ENCODE measurements at places on chromosomes 7 and 10. TPM values are rescaled to one million over a fixed set of nuclear protein-coding genes. Genes with fewer than 3 reads are reported as not detected.
A peak's percentile ranks its signal among the peaks of the same experiment; 100 is the strongest.

DNA sequence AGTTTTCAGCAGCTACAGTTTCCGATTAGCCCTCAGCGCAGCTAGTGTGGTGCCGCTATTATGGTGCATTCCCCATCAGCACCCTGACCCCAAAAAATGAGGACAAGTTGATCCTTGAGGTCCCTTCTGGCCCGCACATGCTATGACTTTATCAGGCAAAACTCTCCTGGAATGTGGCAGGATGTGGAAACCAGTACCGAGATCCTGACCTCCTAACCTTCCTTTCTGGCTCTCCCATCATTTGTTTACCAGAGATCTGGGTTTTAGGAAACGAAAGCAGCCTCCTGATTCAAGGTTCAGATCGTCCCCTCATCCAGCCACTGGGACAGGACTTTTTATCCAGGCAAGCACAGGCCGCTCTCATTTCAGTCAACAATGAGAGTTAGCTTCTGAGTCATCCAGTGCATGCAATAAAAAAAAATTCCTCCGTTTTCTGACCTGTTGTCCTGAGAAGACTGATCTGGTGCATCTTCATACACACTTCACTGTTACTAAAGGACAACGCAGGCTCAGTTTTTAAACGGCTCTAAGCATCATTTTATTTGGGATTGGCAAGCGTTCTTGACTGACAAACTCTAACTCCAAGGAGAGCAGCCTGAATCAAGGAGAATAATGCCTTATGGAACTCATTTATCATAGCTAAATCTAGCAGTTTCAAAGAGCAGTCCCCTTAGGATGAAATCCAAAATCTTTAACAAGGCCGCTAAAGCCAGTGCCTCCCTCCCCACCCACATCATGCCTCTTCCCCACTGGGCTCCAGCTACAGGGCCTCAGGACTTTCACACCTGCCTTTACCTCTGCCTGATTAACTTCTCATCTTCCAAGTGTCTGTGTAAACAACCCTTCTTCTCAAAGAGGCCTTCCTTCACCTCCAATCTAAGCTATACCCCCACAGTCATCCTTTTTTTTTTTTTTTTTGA is 17.1 kb downstream of the PDLIM1 start:
- DNase-seq = no peak
- peak overlapping the region; percentile 46 for H3K27ac ChIP-seq

ZNF117 gene
- total RNA-seq = 7.6 TPM

FANK1 gene
- 2.5 TPM for total RNA-seq

SPOCK2 gene
- total RNA-seq = 91.6 TPM

DNA sequence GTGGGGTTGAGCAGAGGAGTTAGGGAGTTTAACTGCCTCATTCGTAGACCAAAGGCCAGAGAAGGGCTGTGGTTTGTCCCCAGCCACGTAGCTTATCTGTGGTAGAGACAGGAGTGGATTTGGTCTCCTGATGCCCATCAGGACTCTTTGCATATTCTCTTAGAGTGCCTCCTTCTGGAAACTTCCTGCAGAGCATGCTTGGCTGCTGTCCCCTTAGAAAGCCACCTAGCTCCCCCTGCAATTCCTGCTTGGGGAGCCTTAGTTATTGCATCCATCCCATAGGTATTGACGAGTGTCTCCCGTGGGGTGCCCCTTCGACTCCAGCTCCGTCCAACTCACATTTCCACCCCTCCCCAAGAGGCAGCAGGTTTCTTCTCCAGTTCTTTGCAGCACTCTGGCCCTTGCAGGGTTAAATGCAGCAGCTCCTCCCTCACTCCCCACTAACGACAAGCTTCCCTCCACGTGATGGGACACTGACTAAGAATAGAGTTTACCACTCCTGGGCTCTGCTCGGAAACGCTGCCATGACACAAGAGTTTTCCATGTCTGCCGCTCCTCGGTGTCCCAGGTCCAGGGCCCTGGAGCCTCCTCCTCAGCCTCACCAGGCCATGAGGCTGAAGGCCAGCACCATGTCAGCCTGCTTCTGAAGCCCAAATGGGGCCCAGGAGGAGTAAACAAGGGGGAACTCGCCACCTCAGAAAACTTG is 147.8 kb upstream of the UNC5B start:
- H3K27ac ChIP-seq = no peak overlapping the region
- no peak for DNase-seq
- H3K4me1 ChIP-seq = peaks cover 19% of the 10 kb centered on the region
- H3K4me3 ChIP-seq = no peak overlapping the region

DNA sequence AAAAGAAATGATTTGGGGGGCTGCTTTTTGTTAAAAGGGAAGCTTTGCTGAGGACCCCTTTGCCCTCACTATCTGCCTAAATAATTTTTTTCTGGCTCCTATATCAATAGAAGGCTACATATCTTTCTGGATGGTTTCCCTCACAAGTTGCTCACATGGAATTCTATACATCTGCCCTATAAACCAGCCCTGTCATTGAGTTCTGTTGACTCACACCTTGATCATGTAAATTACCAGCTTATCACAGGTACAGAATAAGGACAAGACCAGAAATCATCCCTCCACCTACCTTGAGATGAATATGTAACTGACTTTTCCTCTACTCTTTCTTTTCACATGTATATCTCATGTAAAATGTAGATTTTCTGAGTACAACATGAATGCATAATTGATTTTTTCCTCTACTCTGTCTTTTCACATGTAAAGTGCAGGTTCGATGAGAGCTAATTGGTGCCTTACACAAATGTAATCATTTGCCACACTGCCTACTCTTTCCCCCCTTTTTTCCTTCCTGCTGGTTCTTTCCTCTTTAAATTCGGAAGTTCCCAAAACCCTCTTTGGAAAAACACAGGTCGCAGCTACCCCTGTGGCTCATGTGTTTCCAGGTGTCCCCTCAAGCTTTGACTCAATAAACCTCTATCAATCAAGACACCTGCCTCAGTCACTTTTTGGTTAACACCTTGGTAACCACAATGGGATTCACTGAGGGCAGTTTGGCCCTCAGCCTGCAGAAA is 12.5 kb downstream of the CYP3A43 start:
- no peak overlapping the region for H3K4me3 ChIP-seq
- no peak overlapping the region for H3K27ac ChIP-seq
- H3K36me3 ChIP-seq = no peaks in the 10 kb centered on the region
- no peaks in the 10 kb centered on the region for H3K4me1 ChIP-seq
- no peaks in the 10 kb centered on the region for H3K27me3 ChIP-seq

- H3K27ac ChIP-seq = no peak overlapping the region
- DNase-seq = no peak
- H3K4me3 ChIP-seq = no peak overlapping the region
- H3K4me1 ChIP-seq = no peaks in the 10 kb centered on the region
- H3K27me3 ChIP-seq = no peaks in the 10 kb centered on the region
- H3K36me3 ChIP-seq = no peaks in the 10 kb centered on the region
Observed at GRCh38 chr7:47627580-47628283, 45.8 kb upstream of the TNS3 start.

DNA sequence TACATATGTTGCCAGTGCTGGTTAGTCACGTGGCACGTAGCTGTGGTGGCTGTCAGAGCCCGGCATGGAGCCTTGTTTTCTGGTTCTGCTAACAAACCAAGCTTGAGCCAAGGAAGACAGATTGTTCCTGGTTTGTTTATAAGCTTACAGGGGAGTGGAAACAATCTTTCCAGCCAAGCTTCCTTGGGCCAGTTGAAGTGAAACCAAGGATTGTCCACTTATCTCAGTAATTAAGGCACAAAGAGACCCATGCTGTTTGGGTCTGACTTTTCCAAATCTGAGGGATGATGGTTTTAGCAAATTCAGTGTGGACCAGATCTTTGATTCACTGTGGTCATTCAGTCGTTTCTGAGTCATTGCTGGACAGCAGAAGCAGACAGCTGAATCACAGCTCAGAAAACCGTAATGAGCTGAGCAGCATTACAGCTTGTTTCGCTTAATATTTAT is 297.3 kb upstream of the COBL start:
- H3K27ac ChIP-seq = no peak overlapping the region
- DNase-seq = no peak
- no peaks in the 10 kb centered on the region for H3K27me3 ChIP-seq
- H3K4me1 ChIP-seq = no peaks in the 10 kb centered on the region
- H3K4me3 ChIP-seq = no peak overlapping the region
- no peaks in the 10 kb centered on the region for H3K36me3 ChIP-seq

GRCh38 chr7:67918158-67918557 is 921.5 kb downstream of the TYW1 start:
- H3K27me3 ChIP-seq = no peaks in the 10 kb centered on the region
- no peak overlapping the region for H3K4me3 ChIP-seq
- no peaks in the 10 kb centered on the region for H3K4me1 ChIP-seq
- H3K36me3 ChIP-seq = no peaks in the 10 kb centered on the region
- no peak overlapping the region for H3K27ac ChIP-seq
- DNase-seq = no peak

GRCh38 chr10:124056337-124056980 is 36.9 kb downstream of the CHST15 start:
- no peak overlapping the region for H3K4me3 ChIP-seq
- H3K36me3 ChIP-seq = no peaks in the 10 kb centered on the region

DNA sequence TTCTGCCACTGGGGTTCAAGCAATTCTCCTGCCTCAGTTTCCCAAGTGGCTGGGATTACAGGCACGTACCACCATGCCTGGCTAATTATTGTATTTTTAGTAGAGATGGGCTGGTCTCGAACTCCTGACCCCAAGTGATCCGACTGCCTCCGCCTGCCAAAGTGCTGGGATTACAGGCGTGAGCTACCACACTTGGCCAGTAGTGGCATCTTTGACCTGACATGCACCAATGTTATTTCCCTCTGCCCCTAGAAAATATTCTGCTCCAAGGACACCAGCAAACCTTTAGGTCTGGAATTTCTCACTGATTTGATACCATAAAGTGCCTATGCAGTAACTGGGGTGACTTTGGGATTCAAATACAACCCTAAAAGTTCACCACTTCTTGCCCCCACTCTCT is 179.4 kb downstream of the ARID5B start:
- peak overlapping the region; percentile 12 for H3K27ac ChIP-seq
- H3K4me3 ChIP-seq = no peak overlapping the region
- H3K4me1 ChIP-seq = peaks cover 14% of the 10 kb centered on the region
- DNase-seq = no peak
- no peaks in the 10 kb centered on the region for H3K27me3 ChIP-seq

GRCh38 chr7:142334236-142334635 is 76.4 kb upstream of the PRSS58 start:
- no peak for DNase-seq
- H3K4me1 ChIP-seq = peaks cover 21% of the 10 kb centered on the region
- no peaks in the 10 kb centered on the region for H3K36me3 ChIP-seq
- H3K27ac ChIP-seq = no peak overlapping the region
- no peak overlapping the region for H3K4me3 ChIP-seq
- H3K27me3 ChIP-seq = no peaks in the 10 kb centered on the region

DNA sequence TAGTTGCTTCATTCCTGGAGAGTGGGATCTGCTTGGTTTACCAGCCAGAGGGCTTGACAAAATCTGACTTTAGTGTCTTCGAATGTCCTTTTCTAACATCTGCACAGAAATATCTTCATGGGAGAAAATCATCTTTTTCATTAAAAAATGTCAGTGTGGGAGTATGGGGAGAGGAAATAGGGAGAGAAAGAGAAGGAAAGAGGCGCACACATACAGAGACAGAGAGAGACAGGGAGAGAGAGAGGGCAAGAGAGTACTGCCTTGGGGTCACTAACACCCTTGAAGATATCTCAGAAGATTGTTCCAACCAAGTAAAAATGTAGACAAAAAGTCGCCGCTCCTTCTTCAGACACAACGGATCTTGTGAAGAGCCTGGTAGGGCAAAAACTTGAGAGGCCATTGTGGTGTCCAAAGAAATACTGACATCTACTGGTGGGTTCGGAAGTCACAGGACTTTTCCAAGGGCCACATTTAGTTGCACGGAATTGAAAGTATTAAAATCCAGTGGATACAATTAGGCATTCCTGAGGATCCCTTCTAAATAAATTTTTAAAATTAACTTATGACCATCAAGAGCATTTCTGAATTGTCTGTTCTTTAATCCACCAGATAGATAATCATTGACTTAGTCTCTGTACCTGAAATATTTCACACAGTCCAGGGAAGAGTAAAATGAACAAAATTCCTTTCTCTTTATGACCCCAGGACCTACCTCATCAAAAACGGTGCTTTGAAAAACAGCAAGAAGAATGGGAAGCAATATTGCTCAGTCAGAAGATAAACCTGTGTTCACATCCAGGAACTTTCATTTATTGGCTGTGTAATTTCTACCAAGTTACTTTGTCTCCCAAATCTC is 29.7 kb downstream of the VIM start:
- H3K27ac ChIP-seq = no peak overlapping the region
- peaks cover 5% of the 10 kb centered on the region for H3K4me1 ChIP-seq
- H3K36me3 ChIP-seq = no peaks in the 10 kb centered on the region
- peak; percentile 56 for DNase-seq
- no peaks in the 10 kb centered on the region for H3K27me3 ChIP-seq
